ENCODE measurements at places on chromosomes 1 and 21.

DNA sequence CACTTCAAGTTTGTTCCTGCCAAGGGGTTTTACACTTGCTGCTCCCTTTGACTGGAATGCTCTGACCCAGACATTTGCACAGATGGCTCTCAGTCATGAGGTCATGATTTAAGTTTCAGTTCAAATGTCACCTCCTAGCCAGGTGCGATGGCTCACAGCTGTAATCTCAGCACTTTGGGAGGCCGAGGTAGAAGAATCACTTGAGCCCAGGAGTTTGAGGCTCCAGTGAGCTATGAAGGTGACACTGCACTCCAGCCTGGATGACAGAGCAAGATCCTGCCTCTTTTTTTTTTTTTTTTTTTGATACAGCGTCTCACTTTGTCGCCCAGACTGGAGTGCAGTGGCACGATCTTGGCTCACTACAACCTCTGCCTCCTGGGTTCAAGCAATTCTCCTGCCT is 4.5 kb upstream of the ZMYM4 start:
- ATAC-seq: no peak

DNA sequence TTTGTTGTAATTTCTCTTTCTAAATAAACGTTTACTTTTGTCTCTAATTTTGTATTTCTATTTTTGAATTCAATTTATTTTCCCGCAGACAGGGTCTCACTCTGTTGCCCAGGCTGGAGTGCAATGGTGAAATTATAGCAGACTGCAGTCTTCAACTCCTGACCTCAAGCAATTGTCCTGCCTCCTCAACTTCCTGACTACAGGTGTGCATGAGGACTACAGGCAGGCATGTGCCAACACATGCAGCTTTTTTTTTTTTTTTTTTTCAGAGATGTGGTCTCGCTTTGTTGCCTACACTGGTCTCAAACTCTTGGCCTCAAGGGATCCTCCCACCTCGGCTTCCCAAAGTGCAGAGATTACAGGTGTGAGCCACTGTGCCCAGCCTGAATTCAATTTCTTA is 36.7 kb upstream of the IL20 start:
- no peak for ATAC-seq

DNA sequence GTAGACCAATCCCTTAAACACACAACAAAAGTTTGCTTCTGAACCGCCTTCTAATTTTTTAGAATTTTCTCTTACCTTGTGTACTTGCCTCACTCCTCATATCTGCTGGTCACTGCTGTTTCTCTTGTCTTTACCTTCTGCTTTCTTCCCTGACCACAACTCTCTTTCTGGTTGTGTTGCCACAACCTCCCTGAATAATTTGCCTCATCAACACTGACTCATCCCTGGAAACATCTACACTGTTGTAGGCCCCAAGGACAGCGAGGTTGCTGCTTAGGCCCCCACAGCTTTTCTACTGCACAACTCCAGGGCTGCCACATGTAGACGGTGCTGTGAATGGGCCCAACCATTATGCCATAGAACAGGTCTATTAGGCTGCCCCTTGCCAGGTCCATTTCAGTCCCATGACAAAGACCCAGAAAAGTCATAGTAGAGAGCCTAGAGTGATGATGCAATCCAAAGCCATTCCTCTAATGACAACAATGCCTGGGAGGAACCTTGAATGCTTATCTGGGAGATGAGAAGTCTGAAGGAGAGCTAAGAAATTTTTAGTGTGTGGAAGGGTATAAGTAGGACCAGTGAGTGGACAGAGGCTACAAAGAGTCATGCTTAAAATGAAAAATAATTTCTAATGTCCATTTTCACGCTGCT is 36.6 kb upstream of the LCE5A start:
- ATAC-seq: peak; percentile 89

DNA sequence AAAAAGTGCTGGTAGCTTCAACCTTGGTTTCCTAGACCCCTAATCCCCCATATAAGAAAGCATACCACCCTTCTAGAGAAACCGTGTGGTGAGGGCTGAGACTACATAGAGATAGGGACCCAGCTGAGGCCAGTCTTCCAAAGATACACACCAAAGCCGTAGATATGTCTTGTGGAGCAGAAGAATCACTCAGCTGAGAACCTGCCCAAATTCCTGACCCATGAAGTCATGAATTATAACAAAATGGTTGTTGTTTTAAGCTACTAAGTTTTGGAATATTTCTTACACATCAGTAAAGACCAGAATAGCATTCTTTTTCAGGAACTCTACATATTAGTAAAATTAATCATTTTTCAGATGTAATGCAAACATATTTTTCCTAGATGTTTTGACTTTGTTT is 3.3 kb upstream of the SNRPE start:
- no peak for ATAC-seq

GRCh38 chr1:6635910-6636760 is 11.5 kb downstream of the THAP3 start:
- no peak for ATAC-seq

DNA sequence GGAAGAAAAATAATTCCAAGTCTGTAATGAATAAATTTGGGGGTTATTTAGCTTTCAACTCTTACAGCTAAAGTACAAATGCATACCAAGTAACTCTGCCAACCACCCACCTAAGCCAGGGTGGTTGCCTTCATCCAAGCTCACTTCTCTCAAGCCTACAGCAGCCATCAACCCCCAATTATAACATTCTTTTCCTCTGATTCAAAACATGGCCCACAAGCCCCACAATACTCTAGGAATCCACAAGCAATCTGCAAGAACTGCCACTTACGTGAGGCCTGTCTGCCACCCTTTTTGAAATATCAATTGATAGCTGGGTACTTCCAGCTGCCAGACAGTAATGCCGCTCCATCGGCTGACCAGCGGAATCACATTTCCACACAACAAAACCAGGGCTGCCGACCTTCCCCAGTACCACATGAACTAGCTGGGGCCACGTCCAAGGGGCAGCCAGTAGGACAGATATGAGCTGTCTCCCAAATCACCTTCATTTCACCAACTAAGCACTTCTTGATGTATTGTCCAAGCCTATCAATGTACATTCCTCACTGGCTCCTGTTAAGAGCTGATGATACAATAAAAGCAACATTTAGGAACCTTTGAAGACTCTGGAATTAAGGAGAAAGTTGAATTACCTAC is 3.2 kb downstream of the LBR start:
- ATAC-seq: no peak

DNA sequence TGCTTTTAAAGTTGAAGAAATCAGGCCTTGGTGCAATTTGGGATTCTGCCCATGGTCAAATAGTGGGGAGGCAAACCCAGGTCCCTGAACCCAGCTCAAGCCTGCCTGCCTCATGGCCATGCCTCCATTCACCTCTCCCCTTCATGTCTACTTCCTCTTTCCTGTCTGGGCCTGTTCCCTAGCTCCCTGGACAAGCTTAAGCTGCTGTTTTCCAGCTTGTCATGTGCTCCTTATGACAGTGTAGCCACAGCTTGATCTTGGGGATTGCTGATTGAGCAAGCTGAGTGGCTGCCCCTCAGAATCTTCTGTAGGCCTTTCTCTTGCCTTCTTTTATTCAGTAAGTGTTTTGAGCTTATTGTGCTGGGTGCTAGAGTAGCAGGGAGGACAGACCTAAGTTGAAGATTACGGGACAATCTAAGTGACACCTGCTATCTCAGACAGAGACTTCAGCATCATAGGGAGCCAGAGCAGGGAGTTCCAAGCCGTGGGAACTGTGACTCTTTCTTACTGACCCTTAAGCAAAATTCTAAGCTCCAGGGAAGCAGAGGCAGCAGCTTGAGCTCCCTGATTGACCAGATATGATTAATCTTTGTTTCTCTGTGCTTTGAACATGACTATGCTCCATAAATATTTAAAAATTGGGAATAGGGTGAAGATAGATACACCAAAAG is 520 bp upstream of the MR1 start:
- ATAC-seq: peak; percentile 88

DNA sequence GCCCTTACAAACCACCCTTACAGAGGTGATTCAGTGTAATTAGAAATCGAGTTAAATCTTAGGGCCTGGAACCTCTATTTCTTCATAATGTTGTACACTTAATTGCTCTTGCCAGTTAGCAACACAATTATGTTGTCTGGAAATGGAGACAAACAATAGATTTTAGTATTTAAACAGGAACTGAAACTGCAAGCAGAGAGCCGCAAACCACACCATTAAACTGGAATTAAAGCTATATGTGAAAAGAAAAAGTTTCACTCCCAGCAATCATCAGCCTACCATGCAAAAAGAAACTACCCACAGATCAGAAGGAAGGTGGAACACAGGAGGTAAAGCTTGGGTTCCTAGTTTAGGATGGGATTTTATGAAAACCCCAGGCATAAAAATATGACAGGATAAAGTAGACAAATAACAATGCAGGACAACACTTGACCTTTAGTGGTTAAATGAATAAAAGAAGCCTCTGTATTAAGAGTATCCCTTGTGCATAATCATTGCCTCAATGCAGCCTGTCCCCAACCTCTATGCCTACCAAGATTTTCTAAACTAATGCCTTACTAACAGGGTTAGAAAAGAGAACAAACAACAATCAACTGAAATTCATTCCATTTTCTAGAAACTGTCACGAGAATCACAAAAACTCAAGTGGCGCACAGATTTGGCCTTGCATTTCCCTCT is 304.3 kb upstream of the ESRRG start:
- no peak for ATAC-seq

DNA sequence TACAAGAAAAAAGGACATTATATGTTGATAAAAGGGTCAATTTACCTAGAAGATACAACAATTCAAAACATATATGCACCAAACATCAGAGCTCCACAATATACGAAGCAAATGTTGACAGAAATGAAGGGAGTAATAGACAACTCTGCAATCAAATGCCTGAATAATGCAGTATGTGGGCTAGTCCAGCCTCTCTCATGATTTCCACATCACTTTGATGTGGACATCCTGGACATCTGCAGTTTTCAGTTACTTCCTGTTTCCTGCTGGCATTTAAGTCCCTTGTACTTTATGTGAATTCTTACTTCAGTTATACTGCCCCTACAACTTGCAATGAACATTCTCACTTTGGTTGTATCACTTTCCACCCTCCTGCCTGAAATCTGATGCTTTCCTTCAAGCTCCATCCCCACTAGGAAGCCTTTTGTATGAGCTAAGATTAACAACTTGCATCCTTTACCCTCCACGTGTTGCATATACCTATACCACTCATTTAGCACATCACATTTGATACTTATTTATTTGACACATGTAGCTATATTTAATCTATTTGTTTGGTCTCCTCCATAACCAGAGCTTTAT is 36.7 kb downstream of the DISC1 start:
- peak; percentile 80 for ATAC-seq

DNA sequence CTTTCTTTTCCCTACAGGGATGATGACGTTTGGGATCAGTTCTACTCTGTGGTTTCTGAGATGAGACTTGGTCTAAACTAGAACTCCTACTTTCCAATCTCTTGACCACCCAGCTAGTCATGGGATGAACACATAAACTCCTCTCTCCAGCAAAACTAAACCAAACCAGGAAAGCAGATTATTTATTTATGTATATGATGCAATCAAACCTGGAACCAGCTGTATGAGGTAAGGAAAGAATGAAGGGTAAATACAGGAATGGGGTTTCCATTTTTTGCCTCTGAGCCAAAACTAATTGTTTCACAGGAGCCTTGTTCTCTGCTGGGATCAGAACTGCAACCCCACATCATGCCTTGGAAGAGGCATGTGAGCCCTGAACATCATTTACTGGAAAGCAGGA is 3.3 kb upstream of the AGT start:
- no peak for ATAC-seq

DNA sequence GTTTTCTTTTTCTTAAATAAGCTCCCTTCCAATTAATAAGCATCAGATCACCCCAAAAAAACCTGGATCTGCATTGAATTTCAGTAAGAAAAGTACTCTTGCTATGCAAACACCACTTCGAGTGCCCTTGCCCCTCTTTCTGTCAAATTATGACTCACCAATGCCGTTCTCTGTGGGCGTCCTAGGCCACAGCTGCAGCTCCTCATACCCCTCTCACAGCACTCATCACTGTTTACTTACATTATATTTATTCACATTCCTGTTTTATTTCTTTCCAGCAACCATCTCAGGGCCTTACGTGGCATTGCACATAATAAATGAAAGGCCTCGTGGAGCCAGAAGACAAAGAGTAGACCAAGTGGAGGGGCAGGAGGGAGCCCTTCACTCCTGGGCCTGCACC is 99.1 kb upstream of the CTTNBP2NL start:
- ATAC-seq: no peak

DNA sequence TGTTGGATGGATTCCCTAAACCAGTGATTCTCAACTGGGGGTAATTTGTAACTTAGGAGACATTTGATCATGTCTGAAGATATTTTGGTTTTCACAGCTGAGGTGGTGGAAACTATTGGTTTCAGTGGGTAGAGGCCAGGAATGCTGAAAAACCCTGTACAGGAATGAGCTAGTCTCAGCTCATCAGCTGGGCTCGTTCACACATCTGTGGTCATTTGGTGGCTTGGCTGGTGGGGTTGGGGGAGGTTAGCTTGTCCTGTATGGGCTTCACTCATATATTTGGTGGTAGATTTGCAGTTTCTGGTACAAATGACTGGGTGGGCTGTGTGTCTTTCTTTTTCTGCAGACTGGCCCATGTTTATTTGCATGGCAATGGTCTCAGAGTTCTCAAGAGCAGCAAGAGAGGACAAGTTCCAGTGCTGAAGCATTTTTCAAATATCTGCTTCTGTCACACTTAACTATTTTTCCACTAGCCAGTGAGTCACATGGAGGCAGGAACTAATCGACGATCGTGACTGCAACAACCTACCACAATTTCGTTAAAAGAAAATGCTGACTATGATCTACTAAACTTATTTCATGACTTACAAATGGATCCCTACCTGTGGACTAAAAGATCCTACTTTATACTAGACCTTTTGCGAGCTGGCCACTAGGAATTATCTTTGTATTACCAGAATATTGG is 321.7 kb upstream of the PLXNA2 start:
- ATAC-seq: no peak

DNA sequence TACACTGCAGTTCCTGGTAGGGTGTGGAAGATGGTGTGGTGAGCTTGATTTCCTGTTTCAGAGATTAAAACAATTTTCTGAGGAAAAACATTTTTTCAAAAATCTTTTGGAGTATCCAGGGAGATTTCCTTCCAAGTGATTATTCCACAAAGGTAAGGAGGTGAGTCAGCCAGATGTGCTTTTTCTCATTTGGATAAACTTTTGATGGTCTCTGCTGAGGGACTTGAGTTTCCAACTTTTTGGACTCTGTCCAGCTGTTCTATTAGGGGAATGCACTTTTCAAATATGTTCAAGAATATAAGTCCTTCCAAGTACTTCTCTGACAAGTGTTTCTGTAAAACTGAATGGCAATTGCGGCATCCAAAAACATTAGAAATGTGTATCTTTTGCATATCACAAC is 628.8 kb upstream of the ADAMTS5 start:
- ATAC-seq: no peak

- peak; percentile 42 for ATAC-seq
Observed at GRCh38 chr1:94514095-94514727, 27.3 kb downstream of the F3 start.
